ENCODE measurements at places on chromosomes 3 and 15.

- no peak for DNase-seq
Measured at GRCh38 chr15:77493324-77493907, 72.7 kb downstream of the HMG20A start.

GRCh38 chr15:78197632-78198031, 36.7 kb downstream of the ACSBG1 start:
- DNase-seq = no peak

GRCh38 chr3:11391174-11391879, 119.1 kb downstream of the ATG7 start:
- no peak for DNase-seq

DNA sequence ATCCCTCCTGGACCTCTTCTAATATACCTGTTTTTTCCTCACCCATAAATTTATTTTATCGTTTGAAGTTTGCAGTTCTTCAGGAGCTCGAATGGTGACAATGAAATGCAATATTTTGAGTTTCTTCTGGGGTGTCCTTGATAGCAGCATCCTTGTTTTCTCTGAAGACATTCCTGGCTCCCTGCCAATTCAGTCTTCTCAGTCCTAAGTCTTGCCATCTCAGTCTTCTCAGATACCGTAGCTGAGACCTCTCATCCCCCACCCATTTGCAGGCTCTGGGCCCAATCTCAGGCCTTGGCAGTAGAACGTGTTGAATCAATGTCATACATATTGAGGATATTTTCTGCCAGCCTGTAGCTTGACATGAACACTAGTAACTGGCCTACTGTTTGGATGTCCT, 140.9 kb downstream of the NECTIN3 start:
- DNase-seq = no peak

DNA sequence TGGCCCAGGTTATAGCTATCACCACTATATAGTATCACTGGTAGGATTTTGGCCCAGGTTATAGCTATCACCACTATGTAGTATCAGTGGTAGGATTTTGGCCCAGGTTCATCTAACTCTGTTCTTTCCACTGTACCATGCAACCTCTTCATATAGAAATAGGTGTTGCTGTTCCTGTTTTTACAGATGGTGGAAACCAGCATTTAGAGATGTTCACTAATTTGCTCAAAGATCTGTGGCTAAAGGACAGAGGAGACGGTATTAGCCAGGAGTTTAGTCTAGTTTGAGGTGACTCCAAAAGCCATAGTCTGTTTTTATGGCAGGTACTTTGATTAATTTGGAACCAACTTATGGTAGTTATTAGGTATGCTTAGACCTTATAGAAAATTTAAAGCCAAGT, 3.1 kb downstream of the LRCH3 start:
- DNase-seq = no peak

DNA sequence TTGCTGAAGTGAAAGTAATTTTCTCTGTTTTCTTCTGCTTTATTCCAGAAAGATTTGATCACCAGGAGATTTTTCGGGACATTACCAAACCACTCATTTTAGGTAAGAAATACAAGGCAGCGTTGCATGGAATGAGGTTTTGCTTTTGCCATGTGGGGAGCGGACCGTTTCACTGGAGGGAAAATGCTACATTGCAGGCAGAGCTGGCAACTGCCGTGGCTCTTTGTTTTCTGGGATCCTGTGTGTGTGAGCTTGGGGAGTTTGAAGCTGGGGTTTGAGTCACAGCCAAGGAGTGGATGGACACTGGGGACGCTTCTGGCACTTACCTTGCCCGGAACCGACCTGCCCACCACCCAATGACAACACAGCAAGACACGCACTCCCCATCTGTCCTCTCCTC, 109.9 kb downstream of the APBA2 start:
- no peak for DNase-seq

GRCh38 chr3:44430466-44430865, 47.0 kb downstream of the ZNF445 start:
- no peak for DNase-seq

GRCh38 chr3:74722211-74722610, 107.8 kb upstream of the CNTN3 start:
- no peak for DNase-seq

- DNase-seq = no peak
Measured at GRCh38 chr15:101126618-101127505, 125.0 kb downstream of the CHSY1 start.

DNA sequence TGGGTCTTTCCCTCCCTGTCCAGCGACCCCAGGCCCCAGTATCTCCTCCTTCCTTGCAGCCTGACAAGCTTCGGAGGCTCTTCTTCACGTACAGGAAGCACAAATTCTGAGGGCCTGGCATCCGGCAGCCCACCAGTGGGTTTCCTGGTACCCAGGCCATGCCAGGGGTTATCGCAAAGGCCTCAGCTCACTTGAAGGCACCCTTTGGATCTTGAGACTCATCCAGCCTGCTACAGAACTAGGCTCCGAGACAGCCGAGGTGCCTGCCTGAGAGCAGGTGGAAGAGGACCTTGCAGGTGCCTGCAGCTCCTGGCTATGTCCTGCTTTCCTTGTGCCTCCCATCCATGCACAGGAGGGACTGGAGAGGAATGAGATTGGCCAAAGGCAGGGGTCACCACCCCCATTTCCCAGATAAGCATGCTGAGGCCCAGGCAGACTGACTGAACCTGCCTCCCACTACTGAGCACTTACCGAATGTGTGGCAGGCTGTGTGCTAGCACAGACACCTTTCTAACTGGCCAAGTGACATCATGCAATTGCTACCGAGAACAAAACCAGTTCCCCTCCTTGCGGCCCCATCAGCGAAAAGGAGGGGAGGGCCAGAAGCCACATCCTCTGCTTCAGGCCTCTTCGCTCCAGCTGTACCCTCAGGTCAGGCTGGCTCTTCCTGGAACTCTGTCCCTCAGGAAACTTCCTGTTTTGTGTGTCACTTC, 11.2 kb downstream of the SH2D7 start:
- DNase-seq = no peak

GRCh38 chr15:59052915-59053407, 52.0 kb upstream of the CCNB2 start:
- no peak for DNase-seq

- DNase-seq = no peak
Measured at GRCh38 chr15:53586799-53587198, 172.7 kb downstream of the WDR72 start.

GRCh38 chr15:85374831-85375230, 5.6 kb upstream of the AKAP13 start:
- no peak for DNase-seq

All from activated CD8-positive, alpha-beta memory T cell treated with anti-CD3 and anti-CD28 coated beads for 4 hours (primary cell).